AG08396 (cell line): ENCODE measurements at places on chromosomes 7 and 10.

DNA sequence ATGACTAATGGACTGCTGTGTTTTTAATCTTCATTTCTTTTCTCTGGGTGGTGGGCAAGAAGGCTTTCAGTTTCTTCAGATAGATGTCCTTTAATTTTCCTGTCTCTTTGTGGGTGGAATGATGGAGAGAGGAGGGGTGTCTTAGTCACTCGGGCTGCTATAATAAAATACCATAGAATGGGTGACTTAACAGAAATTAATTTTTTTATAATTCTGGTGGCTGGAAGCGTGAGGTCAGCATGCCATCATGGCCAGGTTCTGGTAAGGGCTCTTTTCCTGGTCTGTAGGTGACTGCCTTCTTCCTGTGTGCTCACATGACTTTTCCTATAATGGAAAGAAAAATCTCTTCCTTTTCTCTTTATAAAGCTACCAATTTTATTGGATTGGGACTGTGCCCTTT is 6.3 kb downstream of the RSBN1L start:
- no peak for DNase-seq

DNA sequence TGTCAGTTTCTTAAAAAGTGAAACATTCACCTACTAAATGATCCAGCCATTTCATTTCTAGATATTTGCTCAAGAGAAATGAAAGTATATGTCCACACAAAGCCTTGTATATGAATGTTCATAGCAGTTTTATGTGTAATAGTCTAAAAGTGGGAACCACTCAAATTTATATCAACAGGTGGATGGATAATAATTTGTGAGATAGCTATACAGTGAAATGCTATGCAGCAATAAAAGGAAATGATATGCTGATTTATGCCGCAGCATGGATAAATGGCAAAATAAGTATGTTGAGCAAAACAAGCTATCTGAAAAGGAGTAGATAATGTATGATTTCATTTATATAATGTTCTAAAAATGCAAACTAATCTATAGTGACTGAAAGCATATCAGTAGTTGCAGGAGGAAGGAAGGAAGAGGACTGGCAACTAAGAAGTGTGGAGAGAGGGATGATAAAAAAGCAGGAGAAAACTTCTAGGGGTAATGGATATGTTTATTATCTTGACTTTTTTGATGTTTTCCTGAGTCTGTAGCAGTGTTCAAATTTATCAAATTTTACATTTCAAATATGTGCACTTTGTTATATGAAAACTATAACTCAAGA is 80.6 kb downstream of the ABCB5 start:
- DNase-seq: no peak

- no peak for DNase-seq
These were observed 24.5 kb downstream of the FRMD4A start for GRCh38 chr10:14306190-14306589.

DNA sequence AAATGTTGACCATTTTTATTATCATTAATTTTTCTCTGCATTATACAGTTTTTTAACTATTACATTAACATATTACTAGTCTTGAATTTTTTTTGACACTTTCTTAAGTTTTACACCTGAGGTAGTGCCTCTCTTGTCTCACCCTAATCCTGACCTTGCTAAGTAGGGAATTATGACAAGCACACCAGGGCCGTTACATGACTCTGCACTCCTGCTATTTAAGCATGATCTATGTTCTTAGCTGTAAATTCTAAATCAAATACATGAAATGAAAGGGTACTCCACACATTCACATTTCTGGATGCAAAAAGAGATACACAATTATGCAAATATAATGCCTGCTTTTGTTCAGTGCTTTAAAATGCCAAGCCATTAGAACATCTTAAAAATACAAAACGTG is 23.6 kb downstream of the CPVL start:
- DNase-seq: no peak

DNA sequence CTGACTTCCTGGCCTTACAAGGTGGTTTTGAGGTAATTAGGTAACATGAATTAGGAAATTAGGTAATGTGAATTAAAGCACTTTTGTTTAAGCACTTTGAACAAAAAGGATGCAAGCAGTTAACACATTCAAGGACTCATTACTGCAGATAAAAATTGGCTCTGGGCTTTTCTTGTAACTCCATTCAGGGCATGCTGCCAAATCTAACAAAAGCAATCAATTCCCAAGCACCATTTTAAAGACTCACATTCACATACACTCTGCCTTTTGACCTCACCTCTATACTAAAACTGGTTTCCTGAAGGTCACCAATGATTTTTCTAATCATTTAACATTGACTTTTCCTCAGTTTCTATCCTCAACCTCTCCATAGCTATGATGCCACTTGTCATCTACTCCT is 251.2 kb upstream of the RHOBTB1 start:
- no peak for DNase-seq

DNA sequence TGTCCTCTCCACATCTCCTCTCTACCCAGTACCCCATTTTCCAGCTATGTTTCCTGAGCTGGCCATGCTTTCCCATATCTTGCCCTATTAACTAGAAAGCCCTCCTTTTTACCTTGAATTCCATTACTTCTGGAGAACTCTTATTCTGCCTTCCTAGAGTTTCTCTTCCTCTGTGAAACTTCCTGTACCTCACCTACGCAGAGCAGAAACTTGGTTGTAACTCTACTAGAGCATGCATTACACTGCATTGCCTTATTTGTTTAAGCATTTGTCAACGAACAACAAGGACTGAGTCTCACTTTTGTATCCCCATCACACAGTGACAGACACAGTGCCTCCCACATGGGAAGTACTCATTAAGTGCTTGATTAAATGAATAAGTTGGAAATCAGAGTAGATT is 36.4 kb downstream of the VCL start:
- DNase-seq: no peak

- no peak for DNase-seq
These were observed 895 bp upstream of the NAPEPLD start for GRCh38 chr7:103149808-103150180.

GRCh38 chr10:48625826-48626134 is 20.9 kb upstream of the ARHGAP22 start:
- peak; percentile 0 for DNase-seq

- no peak for DNase-seq
These were observed 85.2 kb downstream of the NSUN6 start for GRCh38 chr10:18566177-18566576.

GRCh38 chr7:74174606-74175082 is 488 bp downstream of the EIF4H start:
- peak; percentile 41 for DNase-seq

DNA sequence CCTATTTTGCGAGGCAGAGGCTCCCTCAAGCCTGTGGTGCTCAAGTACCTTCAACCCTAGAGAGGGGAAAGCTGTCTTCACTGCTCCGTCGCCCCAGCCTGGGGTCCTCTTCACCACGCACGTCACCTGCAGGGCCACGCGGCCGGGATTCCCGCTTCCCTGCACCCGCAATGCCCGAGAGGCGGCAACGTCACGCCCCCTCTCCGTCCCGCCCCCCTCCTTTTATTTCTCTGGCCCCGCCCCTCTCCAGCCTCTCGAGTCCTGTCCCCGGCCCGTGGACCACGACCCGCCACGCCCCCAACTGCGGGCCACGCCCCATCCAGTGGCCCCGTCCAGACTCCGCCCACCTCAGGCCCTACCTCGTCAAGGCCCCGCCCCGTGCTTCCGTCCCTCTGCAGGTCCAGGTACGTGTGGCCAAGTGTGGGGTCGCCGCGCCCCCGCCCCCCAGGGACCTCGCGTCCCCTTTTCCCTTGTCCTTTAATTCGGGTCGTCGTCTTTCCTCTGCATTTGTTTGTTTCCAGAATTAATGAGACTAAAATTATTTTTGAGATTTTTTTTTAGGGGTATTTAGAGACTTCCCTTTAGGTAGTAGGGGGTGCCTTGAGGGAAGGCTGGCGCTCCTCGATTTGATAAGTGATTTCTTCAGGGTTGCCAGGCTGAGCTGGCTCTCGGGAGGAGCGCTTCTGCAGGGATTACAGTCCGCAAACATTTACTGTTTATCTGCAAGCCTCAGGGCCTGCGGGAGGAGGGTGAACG is 69.8 kb upstream of the BAIAP2L1 start:
- peak; percentile 30 for DNase-seq

- no peak for DNase-seq
These were observed 496.6 kb downstream of the AUTS2 start for GRCh38 chr7:70094831-70095230.

DNA sequence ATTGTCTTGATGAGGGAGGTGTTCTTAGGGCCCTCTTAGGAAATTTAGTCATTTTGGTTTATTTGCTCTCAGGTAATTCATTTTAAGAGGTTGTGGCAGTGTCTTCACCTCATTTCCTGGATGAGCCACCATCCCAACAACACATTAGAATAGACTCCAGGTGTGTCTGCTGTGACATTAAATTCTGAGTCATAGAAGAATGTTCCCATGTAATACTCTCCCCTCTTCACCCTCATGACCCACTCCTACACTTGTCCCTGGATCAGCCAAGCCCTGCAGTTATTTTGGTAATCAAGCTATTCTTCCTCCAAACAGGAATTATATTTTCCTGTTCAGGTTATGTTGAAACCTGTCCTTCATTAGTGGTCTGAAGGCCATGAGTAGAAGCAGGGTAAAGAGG is 944.1 kb downstream of the SORCS3 start:
- DNase-seq: no peak

DNA sequence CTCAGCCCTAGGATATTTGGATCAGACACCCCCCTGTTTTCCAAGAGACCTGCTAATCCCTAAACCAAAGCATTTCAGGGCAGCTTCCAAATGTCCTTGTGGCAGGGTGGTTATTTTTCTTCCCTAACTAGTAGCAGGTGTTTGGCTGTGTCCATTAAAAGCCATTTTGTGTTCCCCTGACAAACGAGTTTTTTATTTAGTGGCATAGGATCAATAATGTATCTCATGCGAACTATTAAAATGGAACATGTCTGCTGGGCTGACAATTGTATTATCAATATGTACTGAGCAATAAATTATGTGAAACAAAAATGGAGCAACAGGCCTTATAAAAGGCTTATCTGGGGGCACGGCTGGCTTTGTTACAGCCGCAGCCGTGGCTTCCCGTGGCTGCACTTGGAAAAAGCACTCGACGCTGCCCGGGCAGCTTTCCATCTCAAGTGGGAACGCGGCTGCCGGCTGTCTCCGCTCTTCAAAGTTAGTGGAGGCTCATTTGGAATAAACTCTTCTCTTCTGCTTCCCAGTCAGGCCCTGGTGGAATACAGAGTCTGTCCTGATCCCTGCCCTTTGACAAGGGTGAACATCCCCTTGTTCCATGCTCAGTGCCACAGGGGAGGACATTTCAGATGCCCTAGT is 554.3 kb downstream of the TYW1 start:
- DNase-seq: no peak

DNA sequence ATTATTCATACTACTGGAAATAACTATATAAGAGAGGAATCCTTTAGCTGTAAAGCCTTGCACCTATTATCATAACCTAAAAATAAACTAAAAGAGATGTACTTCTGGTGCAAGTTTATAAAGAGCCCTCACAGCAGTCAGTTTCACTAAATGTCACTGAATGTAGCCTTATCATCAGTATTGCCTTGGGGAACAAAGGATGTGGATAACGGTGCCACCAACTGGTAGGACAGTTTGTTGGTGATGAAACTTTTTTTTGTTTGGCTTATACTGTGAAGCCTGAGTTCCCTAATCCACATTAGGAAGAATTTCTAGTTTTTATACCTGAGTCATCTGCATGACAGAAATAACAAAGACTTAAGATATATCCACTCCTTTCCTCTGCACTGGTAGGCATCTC is 117.9 kb upstream of the COL1A2 start:
- DNase-seq: peak; percentile 14

DNA sequence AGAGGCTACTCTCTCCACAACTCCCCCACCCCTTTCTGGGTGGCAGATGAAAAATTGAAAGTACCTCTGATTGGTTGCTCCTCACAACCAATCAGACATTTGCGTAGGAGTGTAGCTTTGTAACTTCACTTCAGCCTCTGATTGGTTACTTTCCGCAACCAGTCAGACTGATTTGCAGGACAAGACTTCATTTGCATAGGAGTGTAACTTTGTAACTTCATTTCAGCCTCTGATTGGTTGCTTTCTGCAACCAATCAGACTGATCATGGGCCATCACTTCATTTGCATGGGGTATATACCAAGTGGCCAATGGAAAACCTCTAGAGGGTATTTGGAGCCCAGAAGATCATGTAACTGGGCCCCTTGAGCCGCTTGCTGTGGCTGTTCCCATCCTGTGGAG is 25.6 kb downstream of the CDNF start:
- no peak for DNase-seq

DNA sequence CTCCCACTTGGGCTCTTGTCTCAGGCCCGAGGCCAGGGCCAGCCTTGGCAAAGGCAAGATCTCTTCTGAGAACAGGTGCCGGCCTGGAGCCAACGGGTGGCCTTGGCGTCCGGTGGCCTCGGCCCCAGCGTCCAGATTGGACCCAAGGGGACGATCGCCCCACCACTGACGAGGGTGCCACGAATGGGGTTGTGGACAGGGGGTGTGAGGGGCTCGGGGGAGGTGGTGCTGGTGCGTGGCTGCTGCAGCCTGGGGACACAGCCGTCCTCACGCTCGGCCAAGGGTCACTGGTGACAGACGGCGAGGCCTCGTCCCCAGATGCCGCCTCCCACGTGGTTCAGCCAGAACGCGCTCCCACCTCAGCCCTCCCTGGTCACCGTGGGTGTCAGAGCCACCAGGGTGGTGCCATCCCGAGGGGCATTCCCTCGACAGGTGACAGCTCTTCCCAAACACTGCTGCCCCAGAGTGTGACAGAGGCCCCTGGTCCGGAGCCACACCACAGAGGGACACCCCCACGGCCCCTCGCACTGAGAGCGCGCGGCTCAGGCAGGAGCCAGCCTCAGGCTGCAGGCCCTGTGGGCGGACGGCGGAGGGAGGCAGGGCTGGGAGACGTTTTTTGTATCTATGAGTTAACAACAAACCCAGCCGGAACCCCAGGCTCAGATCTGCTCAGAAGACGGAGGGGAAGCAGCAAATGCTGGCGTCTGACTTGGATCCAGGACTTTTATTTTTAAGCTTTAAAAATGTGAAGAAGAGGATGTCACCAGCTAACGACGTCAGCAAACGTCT is 18.5 kb upstream of the CFAP46 start:
- DNase-seq: no peak

- no peak for DNase-seq
These were observed 39.5 kb upstream of the WNT2 start for GRCh38 chr7:117362294-117362888.

- DNase-seq: no peak
These were observed 341.0 kb upstream of the ZMIZ1 start for GRCh38 chr10:78727728-78728127.

GRCh38 chr10:48633381-48634197 is 28.7 kb upstream of the ARHGAP22 start:
- no peak for DNase-seq

GRCh38 chr10:70456164-70456563 is 14.7 kb upstream of the NODAL start:
- no peak for DNase-seq

GRCh38 chr10:86598151-86598550 is 56.2 kb upstream of the OPN4 start:
- DNase-seq: no peak

GRCh38 chr7:24830440-24831050 is 73.3 kb upstream of the GSDME start:
- no peak for DNase-seq

DNA sequence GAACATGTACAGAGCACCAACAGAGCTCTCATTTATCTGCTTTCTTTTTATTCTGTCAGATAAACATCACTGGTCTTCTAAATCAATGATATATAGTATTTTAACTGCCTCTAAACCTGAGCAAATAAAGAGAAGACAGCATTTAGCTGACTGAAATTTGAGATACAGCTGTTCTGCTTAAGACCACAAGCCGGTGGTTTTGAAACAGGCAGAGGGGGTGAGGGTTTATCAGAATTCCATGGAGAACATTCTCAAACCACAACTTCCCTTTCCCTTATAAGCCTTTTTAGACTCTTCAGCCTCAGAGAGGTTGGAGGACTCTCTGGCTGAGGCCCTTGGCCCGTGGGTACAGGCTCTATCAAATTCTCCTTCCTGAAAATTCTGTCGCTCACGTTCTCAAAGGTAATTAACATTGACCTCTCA is 87.4 kb upstream of the RSU1 start:
- DNase-seq: no peak
